Urinary bladder (tissue), 4 donors: ENCODE measurements at places on chromosomes 1 and 21. TPM values are rescaled to one million over a fixed set of nuclear protein-coding genes. Genes with fewer than 3 reads are reported as not detected.

UBL4B gene
- not detected for total RNA-seq

- no peak for DNase-seq
These were observed 12.7 kb downstream of the TRPM2 start for GRCh38 chr21:44365967-44366585.

SLC50A1 gene
- total RNA-seq: 19.5 TPM

DNA sequence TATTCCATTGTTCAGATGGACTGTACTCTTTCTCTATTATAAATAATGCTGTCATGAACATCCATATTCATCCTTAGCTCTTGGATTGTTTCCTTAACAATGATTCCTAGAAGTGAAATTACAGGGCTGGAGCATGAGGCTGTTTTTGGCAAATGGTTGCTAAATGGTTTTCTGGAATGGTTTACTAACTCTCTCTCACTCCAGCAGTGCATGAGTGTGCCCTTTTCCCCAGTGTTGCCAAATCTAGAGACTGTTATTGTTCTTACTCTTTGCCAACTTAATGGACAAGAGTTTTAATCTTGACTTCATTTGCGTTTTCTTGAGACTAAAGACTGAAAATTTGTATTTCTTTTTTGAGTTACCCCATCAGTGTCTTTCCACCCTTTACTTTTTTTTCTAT lies 113.0 kb downstream of the PAPPA2 start:
- no peak for DNase-seq

DNA sequence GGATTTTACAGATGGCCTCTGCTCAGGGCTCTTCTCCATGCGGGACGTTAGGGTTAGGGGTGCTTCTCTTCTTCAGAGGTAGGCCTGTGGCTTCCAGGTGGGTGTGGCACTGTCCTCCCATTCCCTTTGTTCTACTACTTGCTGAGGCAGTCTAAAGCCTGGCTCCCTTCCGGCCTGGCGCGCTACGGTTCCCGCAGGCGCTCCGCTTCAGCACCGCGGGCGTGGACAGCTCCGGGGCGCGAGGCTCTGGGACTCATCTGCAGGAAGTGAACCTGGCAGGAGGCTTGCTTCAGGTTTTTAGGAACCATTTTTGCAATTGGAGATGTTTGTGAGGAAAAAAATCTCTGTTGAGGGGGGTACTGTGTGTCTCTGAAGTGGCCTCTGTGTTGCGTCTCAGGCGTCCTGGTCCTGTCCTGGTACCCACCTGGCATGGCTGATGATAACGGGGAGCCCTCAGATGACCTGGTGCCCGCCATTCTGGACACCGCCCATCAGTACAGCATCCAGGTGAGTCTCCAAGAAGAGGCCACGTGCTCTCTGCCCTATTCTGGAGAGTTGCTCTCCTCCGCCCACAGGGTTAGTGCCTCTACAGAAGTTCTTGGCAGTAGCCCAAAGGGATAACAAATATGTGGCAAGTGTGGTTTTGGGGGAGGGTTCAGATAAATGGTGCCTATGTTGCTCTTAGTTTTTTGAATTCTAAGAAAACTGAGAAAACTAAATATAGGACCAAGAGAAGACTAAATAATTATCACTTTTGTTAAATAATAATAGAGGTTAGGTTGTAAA lies 1.9 kb downstream of the MANEAL start:
- no peak for DNase-seq

DNA sequence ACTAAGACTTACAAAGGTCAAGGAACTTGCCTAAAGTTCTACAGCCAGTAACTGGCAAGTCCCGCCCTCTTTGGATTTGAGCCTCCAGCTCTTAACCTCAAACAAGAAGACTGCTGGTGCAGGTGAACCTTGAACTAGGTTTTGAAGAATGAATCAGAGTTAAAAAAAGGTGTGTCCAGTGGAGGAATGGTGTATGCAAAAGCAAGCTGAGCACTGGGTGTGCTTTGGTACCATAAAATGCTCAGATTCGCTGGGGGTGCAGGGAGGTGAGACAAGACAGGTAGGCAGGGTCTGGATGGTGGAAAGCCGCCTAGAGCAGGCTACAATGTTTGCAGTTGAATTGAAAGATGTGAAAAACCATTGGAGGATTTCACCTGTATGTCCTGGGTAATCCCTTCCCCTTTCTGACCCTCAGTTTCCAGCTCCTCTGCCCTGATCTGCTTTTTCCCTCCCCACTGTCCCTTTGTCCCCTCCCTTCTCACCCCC lies 39.8 kb downstream of the FOXD2 start:
- no peak for DNase-seq

DNA sequence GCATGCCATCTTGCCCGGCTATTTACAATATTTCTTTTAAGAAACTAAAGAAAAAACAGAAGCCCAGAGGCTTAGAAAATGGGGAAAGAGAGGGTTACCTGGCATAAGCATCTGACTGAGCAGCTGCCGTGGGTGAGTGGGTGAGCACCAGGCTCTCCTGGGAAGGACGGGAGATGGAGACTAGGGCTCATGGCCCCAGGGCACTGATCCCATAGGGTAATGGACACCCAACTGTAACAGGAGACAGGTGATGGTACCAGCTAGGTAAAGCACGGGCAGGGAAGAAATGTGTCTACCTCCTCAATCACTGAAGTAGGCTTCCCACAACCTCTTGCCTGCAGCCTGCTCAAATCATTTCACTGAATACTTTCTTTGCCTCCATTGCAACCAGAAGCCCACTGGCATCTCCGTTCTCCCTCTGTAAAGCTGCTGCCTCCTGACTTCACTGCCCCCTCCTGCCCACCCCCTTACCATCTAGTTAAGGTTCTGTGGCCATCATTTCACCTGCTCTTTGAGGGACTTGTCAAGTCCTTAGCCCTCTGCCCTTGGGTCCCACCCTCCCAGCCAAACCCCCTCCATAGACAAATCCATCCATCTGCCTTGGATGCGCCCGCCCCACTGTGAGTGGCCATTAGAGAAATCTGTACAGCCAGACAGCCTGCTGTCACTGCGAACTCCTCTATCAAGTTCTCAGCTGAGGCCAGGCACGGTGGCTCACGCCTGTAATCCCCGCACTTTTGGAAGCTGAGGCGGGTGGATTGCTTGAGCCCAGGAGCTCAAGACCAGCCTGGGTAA lies 6.2 kb downstream of the TMEM125 start:
- DNase-seq: no peak

DNA sequence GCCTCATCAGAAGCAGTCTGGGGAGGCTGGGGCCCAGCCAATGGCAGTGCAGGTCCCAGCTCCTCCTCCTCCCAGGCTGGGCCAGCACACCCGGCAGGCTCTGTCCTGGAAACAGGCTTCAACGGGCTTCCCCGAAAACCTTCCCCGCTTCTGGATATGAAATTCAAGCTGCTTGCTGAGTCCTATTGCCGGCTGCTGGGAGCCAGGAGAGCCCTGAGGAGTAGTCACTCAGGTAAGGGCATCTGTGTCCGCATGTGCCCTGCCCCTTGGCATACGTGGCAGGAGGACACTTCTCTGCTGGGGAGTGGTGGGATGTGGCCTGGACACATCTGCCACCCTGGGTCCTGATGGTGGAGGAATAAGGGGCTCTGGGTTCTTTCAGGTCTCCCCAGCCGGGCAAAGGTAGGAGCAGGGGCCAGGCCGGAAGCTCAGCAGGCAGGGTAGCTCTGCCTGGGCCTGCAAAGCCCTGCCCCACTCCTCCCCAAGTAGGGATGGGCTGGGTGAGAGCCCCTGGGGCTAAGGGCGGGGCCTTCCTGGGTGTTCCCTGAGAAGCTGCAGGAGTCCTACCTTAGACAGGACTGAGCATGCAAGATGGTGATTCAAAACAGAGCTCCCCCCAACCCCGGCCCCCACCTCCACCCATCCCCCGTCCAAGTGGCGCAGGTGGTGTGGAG lies at the start of gene GJB5:
Gene GJB5 (plus strand): TSS at position 84 of the 674 bp plus-strand sequence. CDS start 2,284 bp downstream, outside the sequence.
- DNase-seq: no peak

GRCh38 chr1:1406101-1406820 lies 832 bp downstream of the MRPL20 start:
- DNase-seq: no peak

DNA sequence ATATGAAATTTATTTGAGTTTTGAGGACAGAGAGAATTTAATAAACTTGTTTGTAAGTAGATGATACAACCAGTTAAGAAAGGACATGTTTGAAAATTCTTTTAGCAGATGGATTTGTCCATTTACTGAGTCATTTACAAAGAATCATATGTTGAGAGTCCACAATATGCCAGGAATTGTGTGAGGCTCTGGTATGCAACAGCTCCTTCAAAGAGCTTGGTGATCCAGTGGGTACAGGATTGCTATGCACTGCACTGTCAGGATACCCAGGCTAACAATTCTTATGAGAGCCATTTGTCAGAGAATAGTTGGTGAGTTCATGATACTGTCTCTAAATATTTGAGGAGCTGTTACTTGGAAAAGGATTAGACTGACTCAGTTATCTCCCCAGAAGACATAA lies 11.0 kb downstream of the DNM3 start:
- no peak for DNase-seq

TNNT2 gene
- 15.2 TPM for total RNA-seq

- DNase-seq: no peak
These were observed 601.0 kb downstream of the NUF2 start for GRCh38 chr1:163922743-163923201.

DNA sequence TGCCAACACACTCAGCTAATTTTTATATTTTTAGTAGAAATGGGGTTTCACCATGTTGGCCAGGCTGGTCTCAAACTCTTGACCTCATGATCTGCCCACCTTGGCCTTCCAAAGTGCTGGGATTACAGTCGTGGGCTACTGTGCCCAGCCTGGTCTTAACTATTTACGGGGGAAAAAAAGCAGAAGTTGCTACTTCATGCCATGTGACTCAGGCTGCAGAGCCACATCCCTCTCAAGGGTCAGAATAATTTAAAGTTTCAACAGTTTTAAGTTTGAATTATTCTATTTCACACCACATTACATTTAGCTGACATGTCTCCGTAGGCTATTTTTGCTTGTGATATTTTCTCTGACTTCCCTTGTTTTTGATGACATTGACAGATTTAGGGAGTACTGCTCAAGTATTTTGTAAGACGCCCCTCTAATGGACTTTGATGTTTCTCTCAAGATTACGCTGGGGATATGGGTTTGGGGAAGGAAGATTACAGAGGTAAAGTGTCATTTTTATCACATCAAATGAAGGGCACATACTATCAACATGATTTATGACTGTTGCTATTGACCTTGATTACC lies 14.6 kb upstream of the AGBL4 start:
- DNase-seq: no peak

GRCh38 chr1:230416430-230416829 lies 9.7 kb downstream of the PGBD5 start:
- DNase-seq: no peak

- no peak for DNase-seq
These were observed 59.1 kb downstream of the BCL9 start for GRCh38 chr1:147600119-147601111.

CAMTA1 gene
- total RNA-seq: 53.3 TPM

GRCh38 chr1:9942399-9942938 lies 722 bp downstream of the LZIC start:
- no peak for DNase-seq

FOXD2 gene
- 0.85 TPM for total RNA-seq

DNA sequence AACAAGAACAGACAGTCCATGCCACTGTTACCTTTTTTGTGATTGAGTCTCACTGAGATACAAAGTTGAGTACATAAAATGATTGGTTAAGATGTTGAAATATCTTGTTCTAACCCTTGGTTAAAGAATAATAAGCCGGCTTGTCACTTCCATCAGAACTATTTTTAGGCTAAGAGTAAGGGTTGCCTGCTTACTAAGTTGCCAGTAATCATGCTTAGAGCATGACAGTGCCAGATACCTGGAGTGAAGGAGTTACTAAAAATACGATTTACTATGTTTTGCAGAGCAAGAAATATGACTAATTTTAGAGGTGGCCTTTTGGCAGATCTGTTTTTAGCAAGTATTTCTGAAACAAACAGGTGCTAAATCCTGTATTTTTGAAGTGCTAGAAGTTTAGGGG lies 6.0 kb downstream of the HUNK start:
- DNase-seq: no peak

GRCh38 chr1:41122851-41123518 lies 101.5 kb upstream of the SLFNL1 start:
- no peak for DNase-seq

FALEC gene
- not detected for total RNA-seq

GRCh38 chr1:22699681-22700520 lies 10.7 kb upstream of the EPHB2 start:
- no peak for DNase-seq

CLDN14 gene
- total RNA-seq: 0.16 TPM

AMY1B gene
- not detected for total RNA-seq

GRCh38 chr1:24388331-24388885 lies 25.2 kb downstream of the STPG1 start:
- DNase-seq: no peak

SPRR2B gene
- not detected for total RNA-seq

RAB3B gene
- total RNA-seq: 1.7 TPM

- no peak for DNase-seq
These were observed 2.7 kb downstream of the COLGALT2 start for GRCh38 chr1:184034761-184035379.

GIPC2 gene
- total RNA-seq: 4.4 TPM
